ENCODE measurements at places on chromosomes 5 and 9.
A peak's percentile ranks its signal among the peaks of the same experiment; 100 is the strongest.

DNA sequence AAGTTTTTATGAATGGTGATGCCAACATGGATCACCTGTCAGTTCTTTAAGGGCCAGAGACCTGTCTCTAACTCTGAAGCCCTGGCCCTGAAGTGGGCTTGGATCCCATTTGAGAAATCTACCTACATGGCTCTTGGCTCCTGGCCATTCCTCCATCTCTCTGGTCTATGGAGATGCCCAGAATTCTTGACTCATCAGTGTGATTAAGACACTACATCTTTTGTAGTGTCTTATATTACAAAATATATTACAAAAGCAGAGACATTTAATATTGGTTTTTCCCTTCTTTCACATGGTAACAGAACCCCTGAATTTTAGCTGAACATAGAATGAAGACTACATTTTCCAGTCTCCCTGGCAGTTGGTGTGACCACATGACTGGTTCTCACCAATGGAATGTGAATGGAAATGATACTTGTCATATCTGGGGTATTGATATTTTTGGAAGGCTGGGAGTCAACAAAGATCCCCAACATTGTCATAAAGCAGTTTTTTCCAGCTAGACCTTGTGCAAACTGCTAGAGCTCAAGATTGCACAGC lies 198.3 kb downstream of the SREK1 start:
- no peak for DNase-seq

GRCh38 chr9:97557606-97558095 lies 56.2 kb downstream of the TMOD1 start:
- DNase-seq: no peak

DNA sequence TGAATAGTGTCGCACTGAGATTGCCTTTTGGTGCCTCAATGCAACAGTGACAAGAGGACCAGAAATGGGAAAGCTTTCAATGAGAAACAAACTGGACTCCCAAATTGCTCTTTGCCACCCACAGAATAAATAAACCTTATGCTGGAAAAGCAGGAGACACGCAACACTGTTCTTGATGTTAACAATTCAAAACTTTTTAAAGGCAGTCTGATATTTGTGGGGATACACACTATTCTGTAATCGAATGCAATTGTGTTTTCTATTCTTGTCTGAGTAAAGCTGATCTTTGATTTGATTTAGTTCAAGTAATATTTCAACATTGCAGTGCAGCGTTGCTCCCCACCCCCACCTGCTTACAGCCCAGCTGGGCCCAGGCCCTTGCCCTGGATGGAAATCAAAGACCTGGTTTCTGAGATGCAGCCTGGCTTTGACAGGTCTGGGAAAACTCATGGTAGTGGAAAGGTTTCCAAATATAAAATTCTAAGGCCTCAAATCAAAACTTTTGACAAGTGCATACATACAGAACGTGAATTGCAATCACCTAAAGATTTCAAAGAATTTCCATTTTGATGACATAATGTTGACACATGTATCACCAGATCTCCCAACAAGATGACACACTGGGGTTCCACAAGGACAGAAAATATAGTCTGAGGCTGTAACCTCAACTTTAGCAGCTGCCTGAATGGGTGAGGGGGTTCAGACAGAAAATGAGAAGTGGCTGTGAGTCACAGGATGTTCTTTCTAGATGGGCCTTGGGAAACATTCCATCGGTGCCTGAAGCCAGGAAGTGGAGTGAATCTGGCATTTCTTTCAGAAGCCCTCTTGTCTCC lies 55.1 kb downstream of the ABCA1 start:
- DNase-seq: no peak

DNA sequence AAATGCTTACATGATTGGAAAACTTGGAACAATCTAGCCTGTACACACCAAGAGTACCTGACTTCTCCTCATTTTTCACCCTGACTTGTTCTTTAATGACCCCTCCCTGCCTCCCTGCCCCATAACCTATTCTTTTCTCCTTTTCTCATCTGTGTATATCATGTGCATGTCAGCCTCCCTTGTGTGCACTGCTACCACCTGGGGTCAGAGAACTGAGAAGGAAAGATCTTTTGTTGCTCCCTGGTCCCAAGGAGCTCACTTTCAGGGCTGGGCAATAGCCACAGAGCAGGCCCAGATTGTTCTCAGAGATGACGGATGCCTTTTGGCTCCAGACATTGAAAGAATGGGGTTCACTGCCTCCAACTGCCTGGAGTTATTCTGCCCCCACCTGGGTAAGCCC lies 5.1 kb downstream of the MAP1B start:
- DNase-seq: no peak

- DNase-seq: peak; percentile 39
Measured at GRCh38 chr9:96420468-96421219, 2.5 kb upstream of the ZNF367 start.

DNA sequence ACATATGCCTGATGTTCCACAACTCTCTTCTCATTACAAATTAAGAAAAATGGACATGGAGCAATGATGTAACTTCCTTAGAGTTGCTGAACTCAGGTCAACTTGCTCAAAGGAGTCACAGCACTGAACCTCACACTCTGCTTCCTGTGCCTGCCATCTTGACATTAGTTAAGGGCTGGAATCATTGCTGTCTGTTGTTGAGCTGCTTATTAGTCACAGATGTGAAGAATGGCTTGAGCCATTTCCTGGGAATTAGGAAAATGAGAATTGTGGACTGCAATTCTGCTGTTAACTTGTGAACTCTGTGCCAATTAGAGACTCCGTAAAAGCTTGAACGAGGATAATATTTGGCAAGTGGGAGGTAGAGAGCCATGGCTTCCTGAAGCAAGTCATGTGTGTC lies 212.0 kb downstream of the ADAMTS12 start:
- DNase-seq: no peak
